ENCODE measurements at places on chromosomes 16 and 17.

DNA sequence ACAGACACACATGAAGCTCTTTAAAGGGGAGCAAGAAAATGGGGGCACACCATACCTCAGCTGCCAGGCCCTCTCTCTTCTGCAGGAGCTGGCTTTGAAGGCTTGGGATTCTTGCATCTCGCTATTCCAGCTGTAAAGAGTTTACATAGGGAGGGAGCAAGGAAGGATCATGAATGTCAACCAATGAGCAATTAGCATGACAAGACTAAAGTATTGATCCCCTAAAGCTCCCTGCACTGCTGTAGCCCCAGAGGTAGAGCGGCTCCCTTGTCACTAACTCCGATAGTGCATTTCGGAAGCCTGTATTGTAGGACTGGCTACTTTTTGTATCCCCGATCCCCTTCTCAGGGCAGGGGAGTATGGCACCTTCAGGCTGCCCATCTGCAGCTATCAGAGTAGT lies 113.4 kb upstream of the PMFBP1 start:
- DNase-seq, result no peak

- no peak for DNase-seq
Measured at GRCh38 chr17:42354956-42355843, 33.0 kb downstream of the STAT3 start.

DNA sequence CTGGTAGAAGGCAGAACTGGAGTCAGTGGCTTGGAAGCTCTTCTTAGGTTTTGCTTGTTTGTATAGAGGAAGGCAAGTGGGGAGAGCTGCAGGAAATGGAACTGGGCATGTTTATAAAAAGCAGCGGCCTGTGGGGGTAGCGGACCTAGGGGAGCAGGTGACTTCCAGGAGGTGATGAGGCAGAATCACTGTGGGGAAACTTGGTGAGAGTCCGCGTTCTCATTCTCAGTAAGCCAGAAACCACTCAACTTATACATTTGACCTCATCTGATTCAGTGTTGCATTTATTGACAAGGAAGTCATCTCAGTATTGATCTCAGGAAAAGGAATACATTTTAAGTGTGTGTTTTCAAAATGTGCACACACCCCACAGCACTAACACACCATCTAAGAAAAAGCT lies 299.8 kb downstream of the CNTNAP4 start:
- DNase-seq, result no peak

GRCh38 chr17:79625706-79626105 lies 14.9 kb upstream of the RBFOX3 start:
- no peak for DNase-seq

DNA sequence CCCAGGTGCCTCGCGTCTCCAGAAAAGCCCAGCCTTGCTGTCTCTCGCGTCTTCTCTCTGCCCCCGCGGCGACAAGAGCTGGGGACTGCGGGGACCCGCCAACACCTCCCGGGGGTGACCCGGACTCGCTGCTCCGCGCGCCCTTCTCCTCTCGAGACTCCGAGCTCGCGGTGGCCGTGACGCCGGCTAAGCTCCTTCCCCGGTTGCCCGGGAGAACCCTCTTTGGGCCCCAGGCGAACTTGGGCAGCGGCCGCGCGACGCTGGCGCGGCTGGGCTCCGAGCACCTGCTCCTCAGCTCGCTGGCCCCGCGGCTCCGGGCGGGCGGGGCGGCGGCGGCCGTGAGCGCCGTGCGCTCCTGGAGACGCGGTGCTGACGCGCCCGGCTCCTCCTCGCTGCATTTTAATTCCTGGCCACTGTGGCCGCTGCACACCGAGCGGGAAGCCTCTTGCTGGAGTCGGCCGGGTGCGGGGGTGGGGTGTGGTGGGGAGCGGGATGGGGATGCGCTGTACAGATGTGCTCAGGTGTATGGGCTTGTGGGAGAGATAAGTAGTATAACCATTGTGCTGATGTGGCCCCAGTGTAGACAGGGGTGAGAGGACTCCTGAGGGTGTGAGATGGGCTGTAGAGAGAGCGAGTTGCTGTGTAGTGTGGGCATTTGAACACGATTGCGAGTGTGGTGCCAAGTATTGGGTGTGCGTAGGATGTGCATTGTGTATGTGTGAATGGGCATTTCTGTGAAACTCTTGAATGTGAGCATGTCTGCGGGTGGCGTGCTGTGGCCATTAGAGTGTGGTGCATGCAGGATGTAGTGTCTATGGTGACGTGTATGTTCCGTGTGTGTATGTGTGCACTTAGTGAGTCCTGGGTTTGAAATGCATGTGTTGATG lies at the start of gene ASIC2:
TSS of gene ASIC2 (minus strand) at position 315 of the 887 bp plus-strand sequence.
- DNase-seq, result no peak

DNA sequence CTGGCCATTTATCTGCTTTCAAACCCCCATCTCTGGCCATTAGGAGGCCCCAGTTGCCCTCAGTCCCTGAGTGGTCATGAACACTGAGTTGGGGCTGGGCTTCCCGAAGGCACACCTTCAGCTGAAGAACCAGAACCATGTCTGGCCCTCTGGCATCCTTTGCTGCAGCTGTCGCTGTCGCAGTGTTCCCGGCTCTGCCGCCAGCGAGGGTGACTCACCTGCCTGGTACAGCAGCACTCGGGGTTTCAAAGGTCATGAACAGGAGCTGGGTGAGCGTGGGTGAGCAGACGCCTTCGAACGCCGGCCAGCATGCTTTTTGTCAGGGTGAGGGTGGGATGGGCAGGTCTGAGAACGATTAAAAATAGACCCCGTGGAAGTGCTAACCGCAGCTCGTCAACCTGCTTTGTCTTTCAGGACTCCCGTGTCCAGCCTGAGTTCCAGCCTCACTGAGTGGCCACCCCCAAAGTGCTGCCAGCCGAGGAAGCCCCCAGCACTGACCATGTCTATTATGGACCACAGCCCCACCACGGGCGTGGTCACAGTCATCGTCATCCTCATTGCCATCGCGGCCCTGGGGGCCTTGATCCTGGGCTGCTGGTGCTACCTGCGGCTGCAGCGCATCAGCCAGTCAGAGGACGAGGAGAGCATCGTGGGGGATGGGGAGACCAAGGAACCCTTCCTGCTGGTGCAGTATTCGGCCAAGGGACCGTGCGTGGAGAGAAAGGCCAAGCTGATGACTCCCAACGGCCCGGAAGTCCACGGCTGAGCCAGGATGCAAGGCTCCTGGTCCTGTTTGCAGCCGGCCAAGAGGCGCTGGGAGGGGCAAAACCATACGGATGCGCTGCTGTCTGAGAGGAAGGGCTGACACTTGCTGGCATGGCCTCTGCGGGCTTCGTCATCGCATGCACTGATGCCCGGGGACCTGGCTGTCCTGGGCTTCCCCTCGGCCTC lies 7.6 kb downstream of the SNN start:
- no peak for DNase-seq

- DNase-seq, result no peak
Measured at GRCh38 chr17:56206351-56206750, 53.1 kb downstream of the ANKFN1 start.

GRCh38 chr17:8963647-8964258 lies 1.8 kb downstream of the PIK3R5 start:
- DNase-seq, result no peak

- no peak for DNase-seq
Measured at GRCh38 chr17:63140255-63140654, 174.2 kb downstream of the TANC2 start.

- DNase-seq, result no peak
Measured at GRCh38 chr16:31527734-31528274, at the start of gene AHSP. AHSP (plus strand) TSS chr16:31527900; CDS start chr16:31528140, 240 bp downstream.

DNA sequence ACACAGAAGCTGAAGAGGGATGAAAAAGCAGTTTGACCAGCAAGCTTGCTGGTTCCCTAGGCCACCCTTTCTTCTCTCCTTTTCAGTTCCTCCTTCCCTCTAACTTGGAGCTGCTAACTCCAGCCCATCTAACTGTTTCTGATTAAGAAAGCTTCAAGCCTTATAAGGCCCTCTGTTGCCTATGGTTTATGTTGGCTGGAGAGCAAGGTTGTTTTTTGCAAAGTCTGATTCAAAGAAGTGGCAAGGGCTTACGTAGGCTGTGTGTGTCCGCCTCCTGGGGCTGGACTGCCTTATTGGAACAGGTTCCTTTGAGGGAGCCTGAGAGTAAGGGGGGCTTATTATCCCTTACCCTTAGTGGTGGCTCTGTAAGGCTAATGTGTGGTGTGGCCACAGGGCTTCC lies 7.1 kb downstream of the AKAP1 start:
- DNase-seq, result no peak

- no peak for DNase-seq
Measured at GRCh38 chr16:19185510-19185851, 17.4 kb downstream of the SYT17 start.

DNA sequence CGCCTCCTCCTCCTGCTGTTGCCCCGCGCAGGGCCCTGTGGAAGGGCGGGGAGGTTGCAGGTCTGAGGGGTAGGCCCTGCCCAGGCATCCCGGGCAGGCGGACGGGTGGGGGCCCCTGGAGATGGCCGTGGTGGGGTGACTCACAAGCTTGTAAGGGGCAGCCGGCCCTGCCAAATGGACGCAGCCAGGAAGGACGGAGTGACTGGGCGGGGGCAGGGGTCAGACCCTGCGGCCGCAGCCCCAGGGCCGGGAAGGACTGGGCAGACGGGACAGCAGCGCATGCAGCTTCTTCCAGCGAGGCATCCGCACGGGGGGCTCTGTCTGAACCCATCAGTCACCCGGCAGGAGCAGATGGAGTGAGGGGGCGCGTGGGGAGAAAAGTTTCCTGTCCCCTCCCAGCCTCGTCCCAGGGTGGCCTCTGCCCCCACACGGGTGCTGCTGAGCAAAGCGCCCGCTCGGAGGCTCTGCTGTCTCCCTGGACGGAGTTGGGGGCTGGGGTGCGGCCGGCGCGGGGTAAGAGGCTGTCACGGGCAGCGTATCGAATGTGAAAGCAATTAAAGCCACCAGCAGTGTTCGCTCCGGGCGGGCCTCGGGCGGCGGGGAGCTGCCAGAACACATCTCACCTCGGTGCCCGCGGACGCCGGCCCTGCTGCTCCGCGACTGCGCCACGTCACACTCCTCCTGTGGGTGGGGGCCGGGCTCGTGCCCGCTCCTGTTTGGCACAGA lies 5.4 kb upstream of the PRR35 start:
- no peak for DNase-seq

GRCh38 chr17:51463353-51463752 lies 203.0 kb downstream of the UTP18 start:
- no peak for DNase-seq

DNA sequence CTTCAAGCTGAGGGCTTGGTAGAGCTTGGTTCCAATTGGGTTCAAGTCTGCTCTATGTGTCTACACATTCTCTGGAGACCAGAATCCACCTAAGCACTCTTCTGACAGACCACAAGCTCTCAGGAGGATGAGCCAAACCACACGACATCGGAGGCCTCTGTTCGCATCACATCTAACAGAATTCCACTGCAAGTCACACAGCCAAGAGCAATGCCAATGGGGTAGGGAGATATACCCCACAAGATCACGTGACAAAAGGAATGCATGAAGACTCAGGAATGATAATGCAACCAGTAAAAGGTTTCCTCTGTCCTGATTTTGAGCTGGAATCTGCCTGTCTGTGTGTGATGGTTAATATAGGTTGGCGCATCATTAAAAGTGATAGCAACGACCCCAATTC lies 46.6 kb upstream of the RPL38 start:
- no peak for DNase-seq

DNA sequence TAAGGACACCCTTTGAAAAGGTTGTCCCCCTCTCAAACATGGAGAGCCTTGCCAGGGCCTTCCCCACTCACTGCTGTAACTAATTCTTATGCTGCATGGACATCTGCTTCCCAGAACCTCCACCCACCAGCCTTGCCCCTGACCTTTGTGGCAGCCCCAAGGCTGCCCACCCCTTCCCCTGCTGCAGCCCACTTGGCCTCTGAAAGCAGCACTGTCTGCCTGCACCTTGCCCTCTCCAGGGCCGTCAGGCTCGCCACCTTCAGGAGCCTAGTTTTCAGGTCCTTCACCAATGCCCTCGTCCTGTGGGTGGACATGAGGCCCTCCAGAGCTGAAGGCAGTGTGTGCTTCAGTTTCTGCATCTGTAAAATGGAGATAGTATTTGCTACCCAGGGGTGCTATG lies 2.7 kb upstream of the CORO1A start:
- DNase-seq, result no peak

GRCh38 chr17:15999974-16000827 lies 577 bp downstream of the TTC19 start:
- DNase-seq, result no peak

- DNase-seq, result no peak
Measured at GRCh38 chr16:20114356-20114755, 40.7 kb upstream of the GPR139 start.

DNA sequence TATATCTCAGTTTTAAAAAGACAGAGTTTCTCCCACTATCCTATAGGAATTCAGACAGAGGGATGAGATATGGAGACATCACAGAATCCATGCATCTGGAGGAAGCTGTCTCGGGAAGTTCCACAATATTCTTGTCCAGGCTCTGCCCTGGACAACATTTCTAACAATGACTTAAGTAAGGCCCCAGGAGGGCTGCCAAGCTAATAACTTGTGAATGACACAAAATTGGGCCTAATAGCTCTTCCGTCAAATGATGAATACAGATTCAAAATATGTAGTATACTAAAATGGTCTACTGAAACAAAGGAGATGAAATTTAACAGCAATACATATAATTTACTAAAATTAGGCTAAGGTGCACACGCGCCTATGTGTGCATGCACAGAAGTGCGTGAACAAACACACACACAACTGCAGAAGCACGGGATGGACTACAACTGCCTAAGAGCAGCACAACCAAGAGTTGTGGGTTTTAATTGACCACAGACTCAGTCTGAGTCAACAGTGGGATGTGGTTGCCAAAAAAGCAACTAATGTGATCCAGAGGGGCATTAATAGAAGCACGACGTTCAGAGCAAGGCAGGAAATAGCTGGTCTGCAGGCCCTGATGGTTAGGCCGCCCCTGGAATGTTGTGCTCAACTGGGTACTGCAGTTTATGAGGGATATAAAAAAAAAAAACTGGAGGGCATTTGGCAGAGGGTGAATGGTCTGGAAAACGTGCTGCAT lies 26.3 kb upstream of the HS3ST2 start:
- DNase-seq, result no peak

DNA sequence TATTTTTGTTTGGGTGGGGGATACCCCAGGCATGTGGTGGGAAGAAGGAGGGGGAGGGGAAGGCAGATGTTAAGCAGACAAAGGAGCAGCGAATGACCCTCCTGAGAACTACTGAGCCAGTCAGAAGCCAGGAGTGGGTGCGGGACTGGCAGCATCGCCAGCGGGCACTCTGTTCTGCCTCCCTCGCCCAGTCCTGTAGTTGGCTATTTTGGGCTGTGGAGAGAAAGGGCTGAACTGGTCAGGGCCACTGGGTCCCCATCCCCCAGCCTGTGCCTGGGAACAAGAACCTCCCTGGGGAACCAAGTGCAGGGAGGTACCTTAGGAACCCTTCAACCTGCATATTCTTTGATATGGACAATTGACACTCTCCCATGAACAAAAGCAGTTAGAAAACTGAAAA lies 6.4 kb downstream of the LRRC3C start:
- DNase-seq, result no peak

DNA sequence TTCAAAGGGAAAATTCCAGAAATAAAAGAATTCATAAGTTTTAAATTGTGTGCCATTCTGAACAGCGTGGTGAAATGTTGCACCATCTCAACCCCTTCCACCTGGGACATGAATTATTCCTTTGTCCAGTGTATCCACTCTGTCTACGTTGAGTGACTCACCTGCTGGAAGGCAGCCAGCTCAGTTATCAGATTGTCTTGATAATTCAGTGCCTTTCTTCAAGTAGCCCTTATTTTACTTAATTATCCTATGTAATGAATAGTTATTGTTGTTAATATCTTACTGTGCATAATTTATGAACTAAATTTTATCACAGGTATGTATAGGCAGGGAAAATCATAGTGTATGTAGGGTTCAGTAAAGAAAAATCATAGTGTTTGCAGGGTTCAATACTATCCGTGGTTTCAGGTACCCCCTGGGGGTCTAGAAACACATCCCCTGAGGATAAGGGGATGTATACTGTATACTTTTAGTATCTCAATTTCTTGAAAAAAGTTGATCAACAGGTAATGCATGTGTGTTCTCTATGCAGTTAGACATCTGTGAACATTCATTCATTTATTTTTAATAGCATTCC lies 7.7 kb upstream of the PCTP start:
- no peak for DNase-seq

Data from activated CD4-positive, alpha-beta T cell treated with anti-CD3 and anti-CD28 coated beads for 24 hours (primary cell).